Stimulated activated CD4-positive, alpha-beta T cell treated with anti-CD3 and anti-CD28 coated beads, TNF-alpha, amount 100 ng/mL, for 24 hours (primary cell): ENCODE measurements at places on chromosomes 3 and 15.

DNA sequence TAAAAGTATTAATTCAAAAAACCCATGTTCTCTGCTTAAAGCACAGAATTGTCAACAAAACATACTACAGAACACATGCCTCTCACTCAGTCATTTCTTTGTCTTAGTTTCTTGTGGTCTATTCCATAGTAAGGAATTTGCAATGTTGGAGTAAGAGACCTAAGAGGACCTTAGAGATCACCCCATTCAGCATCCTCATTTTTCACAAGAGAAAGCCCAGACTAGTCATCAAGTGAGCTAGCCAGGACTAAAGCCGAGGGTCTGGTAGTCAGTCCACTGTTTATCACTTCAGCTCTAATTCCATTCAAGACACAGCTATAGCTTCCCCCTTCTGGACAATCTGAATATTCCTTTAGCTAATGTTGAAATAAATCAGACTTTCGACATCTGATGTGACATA is 601.1 kb downstream of the FHIT start:
- DNase-seq = no peak

DNA sequence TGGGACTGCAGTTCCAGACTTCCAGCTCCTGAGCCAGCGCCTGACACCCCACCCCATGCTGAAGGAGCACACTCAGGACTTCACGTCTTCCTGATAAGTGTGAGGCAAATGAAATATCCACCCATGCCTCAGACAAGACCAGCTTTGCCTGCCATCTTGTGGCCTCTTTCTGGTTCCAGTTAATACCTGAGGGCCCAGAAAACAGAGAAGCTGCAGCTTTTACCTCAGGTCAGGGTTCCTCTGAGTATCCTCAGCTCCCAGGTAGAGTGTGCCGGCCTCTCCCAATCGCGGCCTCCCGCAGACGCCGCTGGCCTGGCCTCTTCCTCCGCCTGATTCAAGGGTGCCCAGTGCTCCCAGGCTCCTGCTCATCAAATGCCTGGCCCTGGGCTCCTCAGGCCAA is 5.1 kb upstream of the KLHL6 start:
- no peak for DNase-seq

GRCh38 chr15:70789213-70789612 is 25.9 kb upstream of the UACA start:
- DNase-seq = no peak

- no peak for DNase-seq
These were observed 258.7 kb upstream of the TPRG1 start for GRCh38 chr3:188913084-188913483.

DNA sequence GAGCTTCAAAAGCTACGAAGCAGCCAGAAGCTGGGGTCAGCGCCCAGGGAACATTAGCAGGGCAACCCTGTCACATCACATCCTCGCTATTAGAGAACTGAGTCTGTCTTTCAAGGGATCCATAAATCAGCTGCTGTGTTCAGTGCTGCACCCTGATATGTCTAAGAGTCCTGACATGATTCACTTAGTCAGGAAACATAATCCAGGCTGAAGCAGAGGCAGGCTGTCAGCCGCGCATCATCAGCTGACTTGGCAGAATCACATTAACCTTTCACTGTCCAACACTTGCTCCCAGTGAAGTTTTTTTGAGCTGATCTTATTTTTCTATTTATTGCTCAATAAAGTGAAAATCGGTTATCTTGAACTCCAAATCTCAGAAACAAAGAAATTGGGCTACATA is 23.5 kb downstream of the MYH15 start:
- no peak for DNase-seq

DNA sequence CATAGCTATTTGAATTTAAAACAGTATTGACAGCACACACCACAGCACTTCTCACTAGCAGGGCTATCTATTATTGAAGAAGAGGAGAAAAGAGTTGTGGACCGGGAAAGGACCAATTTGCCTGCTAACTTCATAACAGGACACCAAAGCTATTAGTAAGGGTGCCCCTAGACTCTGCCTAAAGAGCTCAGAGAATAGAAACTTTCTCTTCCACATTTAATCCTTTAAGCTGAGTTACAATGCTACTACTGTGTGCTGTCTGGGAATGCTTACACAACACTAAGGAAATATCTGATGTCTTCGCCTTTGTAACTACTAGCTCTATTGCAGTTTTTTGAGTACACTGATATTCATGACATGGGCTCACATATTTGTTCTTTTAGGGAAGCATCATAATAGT is 13.5 kb upstream of the AADAC start:
- DNase-seq = no peak

DNA sequence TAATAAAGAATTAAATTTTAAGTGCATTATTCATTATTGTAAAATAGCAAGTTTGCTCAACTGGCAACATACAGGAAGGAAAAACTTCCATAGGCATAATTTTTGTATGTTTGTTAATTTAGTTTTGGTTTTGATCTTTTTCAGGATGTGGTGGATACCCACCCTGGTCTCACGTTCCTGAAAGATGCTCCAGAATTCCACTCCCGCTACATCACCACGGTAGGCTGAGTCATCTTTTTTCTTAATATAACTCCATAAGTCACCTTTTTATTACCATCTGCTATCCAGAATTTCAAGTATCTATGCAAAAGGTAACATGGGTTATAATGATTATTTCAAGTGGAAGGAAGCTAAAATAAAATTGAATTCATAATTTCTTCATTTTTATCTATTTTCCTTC is 104.8 kb downstream of the PPP2R3A start:
- DNase-seq = no peak
